ENCODE measurements at places on chromosomes 3 and 15.

DNA sequence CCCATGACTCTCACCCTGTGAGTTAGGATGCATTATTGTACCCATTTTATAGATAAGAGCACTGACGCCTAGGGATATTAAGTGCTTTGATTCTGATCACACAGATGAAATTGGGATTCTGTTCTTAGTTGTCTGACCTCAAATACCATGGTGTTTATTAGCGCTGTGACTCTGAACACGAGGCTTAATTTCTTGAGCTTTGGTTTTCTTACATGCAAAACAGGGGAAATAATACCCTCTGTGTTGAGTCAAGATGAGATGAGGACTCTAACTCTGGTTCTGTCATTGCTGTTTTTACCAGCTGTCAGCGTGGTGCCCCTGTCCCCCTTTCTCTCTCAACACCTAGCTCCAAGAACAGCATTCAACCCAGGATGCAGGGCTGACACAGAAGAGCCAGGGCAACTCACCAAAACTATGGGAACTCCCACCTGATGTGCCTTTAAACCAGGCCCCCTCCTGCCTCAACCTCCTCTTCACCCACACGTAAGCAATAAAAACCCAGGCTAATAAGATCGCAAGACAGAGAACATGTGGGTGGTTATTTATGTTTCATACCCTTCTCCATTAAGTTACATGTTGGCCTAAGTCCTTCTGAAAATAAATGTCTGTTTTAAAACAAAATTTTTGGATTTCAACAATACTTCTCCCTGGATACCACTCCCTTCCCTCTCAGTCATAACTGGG is 100.1 kb upstream of the SPATA12 start:
- no peak for DNase-seq

DNA sequence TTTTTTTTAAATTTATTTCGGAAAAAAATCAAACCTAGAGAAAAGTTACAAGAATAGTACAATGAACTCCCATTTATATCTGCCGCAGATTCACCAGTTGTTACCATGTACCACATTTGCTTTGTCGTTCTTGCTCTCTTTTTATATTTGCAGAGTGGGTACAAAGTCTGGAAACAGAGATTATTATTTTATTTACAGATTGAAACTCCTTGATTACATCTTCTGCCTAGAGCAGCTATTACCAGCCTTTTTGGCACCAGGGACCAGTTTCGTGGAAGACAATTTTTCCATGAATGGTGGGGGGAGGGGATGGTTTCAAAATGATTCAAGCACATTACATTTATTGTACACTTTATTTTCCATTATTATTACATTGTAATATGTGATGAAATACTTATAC is 8.3 kb downstream of the MEF2A start:
- no peak for DNase-seq

DNA sequence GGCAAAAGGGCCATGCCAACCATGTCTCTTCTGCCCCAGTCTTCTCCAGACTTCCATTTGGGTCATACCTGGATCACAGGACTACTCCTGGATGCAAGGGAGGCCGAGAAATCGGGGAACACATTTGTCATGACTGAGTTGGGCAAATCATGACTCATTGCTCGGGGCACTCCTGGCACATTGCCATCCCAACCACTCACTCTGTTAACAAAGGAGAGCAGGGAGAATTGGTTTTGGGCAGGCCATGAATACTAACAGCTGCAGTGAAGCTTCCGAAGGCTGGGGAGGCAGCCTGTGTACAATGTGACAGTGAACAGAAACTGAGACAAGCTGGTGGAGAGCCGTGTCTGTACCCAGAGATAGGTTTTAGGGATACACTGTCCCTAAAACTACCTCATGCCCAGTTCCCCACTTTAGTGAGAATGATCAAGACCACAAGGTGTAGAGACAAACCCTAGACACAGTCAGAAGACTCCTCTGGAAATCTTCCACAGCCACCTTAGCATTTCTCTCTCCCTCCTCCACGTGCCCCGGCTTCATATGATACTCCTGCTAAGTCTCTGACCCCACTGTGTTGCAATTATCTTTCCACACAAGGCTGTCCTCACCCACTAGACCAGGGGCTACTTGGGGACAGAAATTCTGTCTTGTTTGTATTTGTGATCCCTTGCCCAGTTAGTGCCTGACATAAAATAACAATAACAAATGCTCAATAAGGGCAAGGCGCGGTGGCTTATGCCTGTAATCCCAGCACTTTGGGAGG is 10.5 kb upstream of the BUB1B start:
- DNase-seq: no peak

DNA sequence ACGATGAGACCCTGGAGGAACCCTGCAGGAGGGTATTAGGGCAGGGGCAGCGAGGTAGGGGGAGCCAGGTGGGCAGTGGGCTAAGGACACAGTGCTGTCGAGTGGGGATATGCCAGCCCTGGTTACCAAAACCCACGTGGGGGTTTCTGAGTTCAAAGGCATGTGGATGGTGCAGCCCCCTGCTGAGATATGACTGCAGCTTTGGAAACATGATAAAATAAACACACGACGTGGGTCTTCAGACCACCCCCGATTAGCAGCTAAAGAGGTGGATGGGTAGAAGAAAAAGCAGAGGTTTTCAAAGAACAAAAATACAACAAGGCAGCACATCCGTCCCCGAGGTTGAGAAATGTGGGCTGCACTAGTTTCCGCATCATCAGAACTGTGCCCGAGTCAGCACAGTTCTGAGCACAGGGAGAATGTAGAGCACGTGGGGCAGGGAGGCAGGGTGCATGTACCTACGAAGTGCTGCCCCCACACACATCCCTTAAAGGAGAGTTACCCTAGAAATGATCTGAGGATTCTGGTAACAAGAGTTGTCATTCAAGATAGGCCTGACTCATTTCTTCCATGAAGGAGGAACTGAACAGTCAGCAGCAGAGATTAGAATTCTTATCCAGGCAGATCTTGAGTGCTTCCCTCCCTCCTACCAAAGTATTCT is 121.3 kb downstream of the RPLP1 start:
- DNase-seq: no peak

GRCh38 chr3:159987291-159987711 is 1.3 kb upstream of the IL12A start:
- no peak for DNase-seq

DNA sequence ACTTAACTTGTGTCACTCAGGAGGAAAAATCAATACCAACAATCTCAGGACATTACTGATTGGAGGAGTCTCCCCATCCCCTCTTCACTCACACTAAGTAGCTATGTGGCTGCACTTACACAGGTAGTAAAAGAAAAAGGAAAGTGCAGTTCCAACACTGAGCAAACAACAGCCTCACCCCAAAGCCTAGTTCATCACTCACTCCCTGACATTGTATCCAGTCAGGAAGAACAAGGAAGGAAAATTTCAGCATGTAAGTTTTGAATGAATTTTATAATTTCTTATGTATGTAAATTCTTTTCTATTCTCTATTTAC is 273.4 kb downstream of the IGSF11 start:
- DNase-seq: no peak

DNA sequence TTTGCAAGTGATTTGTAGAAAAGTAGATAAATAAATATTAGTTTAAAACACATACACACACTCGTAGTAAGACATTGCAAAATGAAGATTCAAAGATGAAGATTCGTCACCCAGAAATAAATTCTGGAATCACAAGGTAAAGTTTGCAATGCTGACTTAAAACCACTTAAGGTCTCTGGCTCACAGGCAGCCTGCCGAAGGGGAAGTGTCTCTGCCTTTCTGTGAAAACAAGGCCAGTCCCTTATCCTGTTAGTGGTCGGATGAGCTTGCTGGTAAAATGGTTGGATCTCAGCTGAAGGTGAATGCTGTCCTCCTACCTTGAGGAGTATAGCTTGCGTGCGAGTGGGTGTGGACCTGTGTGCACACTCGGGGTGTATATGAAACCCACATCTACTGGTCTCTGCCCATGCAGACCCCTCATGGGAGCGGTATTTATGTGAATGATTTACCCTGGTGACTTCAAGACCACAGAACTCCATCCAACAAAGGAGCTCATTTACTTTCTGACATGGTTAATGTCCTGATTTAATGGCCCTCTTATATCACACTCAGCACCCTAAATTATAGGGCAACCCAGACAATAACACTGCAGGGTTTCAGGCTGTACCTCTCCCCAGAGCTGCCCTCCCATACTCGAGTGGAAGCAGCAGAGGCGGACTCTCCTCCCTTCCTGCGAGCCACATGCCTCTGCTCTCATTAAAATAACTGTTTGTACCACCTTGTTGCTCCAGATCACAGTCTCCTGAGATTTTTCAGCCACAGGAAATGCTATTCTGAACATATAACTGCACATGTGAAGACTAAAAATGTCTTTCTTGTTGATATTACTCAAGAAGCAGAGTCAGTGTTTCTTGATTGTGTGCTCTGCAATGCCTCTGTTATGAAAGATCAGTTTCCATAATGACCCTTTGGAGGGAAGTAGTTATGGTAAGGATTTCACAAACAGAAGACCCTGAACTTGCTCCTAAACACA is 45.9 kb upstream of the ALDH1A3 start:
- no peak for DNase-seq

DNA sequence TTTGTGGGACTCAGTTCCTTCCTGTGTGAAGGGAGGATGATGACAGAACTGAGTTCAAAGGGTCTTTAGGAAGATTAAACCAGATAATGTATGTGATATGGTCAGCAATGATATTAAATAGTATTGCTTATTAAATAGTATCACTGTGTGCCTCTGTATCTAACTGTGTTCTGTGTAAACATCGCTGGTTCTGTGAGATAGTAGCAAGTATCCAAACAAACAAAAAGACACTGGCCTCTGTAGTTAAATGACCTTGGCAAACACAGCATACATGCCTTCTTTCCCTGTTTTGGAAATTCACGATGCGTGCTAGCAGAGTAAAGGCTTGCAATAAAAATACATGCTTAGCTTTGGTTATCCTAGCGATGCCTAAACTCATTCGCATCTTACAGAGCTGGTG is 76.1 kb downstream of the MESD start:
- no peak for DNase-seq

Data from stimulated activated CD8-positive, alpha-beta memory T cell treated with anti-CD3 and anti-CD28 coated beads, Interleukin-7, amount 100 ng/mL, for 24 hours (primary cell).